ENCODE measurements at places on chromosomes 3 and 15. TPM values are rescaled to one million over a fixed set of nuclear protein-coding genes. Genes with fewer than 3 reads are reported as not detected.

GRCh38 chr3:4981665-4982494 is 2.6 kb downstream of the BHLHE40 start:
- DNase-seq: peak; percentile 55

EIF4E3 gene
- total RNA-seq: 7.6 TPM

DNA sequence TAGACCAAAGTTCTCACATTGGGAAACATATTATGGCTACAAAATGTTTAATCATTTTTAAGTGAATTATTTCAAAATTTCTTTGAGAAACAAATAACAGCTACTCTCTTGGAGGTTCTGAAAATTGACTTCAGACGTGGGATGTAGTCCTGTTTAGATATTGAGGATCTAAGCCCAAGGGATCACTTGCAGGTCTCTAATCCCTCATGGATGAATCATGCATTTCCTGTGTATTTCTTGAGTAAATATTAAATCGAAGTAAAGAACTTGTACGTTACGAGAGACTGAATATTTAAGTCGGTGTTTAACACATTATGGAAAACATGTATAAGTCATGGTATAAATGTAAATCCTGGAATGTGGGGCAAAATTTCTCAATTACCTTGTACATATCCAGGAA is 119.8 kb downstream of the EPHA3 start:
- DNase-seq: no peak

DNA sequence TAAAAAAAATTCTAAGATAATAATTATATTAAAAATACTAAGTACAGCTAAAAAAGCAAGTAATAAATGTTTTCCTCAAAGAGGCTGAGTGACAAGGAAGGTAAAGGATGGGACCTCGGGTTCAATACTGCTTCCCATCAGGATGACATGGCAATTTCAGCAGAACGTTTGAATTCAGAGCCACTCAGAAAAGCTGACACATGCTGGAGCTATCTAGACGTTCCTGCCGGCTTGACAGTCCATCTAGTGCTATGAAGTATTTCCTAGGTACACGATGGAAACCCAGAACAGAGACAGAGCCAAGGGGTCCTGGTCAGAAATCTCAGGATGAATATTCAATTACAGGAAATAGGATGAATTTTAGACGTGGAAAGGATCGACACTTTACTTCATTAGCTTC is 361.8 kb downstream of the FGF12 start:
- no peak for DNase-seq

SCN5A gene
- 0.05 TPM for total RNA-seq

ALG1L2 gene
- 0.78 TPM for total RNA-seq

ECE2 gene
- not detected for total RNA-seq

DNA sequence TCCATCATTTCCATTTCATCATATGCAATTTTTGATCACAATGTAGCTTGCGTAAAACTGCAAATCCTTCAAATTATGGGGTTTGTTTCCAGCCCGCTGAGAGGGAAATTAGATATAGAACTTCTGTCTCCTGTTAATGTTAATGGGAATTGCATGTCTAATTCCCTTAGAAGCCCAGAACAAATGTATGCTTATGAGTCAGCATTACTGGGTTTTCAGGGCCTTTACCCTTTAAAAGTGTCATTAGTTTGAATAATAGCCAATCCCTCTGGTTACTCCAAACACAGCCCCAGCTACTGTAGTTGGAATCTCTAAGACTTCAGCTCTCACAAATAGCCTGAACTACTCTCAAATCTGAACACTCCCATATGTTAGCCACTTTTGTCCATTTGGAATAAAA is 439.4 kb downstream of the C3orf38 start:
- DNase-seq: no peak

- DNase-seq: no peak
Observed at GRCh38 chr15:69979262-69979661, 118.5 kb downstream of the TLE3 start.

DNA sequence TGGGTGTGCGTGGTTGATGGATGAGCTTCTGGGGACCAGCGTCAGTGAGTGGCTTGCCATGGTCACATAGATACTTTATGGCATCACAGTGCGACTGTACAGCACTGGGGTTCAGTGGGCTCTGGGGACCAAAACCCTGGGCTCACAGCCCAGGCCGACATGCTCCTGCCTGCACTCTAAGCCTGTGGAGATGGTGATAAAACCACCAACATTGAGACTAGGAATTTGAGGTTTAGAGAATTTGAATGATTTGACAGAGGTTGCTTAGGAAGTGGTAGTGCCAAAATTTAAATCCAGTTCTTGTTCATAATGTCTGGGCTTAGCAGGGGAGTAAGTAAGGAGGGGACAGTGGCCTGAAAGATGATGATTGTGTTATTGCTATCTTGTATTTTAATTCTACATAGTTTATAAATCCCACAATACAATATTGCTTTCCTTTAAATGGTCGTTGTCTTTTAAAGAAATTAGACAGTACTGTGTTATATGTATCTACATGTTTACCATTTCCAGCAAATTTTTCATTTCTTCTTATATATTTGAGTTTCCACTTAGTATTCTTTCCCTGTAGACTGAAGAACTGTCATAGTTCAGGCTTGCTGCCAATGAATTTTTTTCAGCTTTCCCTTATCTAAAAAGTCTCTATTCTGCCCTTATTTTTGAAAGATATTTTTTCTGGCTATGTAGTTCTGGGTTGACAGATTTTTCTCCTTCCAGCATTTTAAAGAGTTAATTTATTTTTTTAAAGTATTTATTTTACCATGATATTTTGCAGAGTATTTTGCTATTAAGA is 235.4 kb upstream of the RGMA start:
- DNase-seq: no peak

- DNase-seq: no peak
Observed at GRCh38 chr3:108473711-108474110, 36.7 kb downstream of the MYH15 start.

SLC28A2 gene
- 0.15 TPM for total RNA-seq

- no peak for DNase-seq
Observed at GRCh38 chr3:175179055-175179454, 319.9 kb downstream of the NAALADL2 start.

ISL2 gene
- not detected for total RNA-seq
